Frontal cortex (tissue), 4 donors: ENCODE measurements at places on chromosomes 13 and 19. TPM values are rescaled to one million over a fixed set of nuclear protein-coding genes. Genes with fewer than 3 reads are reported as not detected.

GRCh38 chr19:35240327-35240726, 8.5 kb upstream of the LSR start:
- no peak for DNase-seq

DNA sequence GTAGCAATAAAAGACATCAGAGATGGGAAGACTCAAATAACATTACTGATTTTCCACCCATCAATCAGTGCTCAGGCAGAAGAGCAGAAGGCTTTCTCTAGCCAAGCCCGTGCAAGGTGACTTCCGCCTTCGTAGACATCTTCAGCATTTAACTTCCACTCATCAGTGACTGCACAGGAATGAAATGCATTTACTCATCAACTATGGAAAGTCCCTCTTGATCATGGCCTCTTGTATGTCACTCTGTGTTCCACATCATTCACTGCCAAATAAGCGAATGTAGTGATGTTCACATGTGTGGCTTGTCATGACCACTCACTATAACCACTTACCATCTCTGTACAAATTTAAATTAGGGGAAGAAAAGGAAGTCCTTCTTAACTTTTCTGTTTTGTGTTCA, 49.4 kb downstream of the SACS start:
- DNase-seq: no peak

Gene INSR
- total RNA-seq: 93.3 TPM

- peak; percentile 55 for DNase-seq
Observed at GRCh38 chr19:28289295-28290063, 923.5 kb downstream of the UQCRFS1 start.

Gene NKG7
- not detected for total RNA-seq

Gene ENOX1
- total RNA-seq: 50.5 TPM

GRCh38 chr19:45753548-45753947, 15.5 kb downstream of the SIX5 start:
- DNase-seq: no peak

Gene DCT
- total RNA-seq: 0.41 TPM

GRCh38 chr13:40657307-40657706, 9.1 kb downstream of the FOXO1 start:
- no peak for DNase-seq
